ENCODE measurements at places on chromosomes 4 and X. TPM values are rescaled to one million over a fixed set of nuclear protein-coding genes. Genes with fewer than 3 reads are reported as not detected.

Gene TRAM1L1
- total RNA-seq: 0.19 TPM

Gene CTAG2
- not detected for total RNA-seq

Gene NAA11
- total RNA-seq: not detected

GRCh38 chrX:153638436-153639176 lies 8.4 kb upstream of the DUSP9 start:
- H3K4me1 ChIP-seq: peaks cover 10% of the 10 kb centered on the region
- H3K27ac ChIP-seq: no peak overlapping the region
- no peak overlapping the region for H3K4me3 ChIP-seq
- no peaks in the 10 kb centered on the region for H3K36me3 ChIP-seq
- H3K27me3 ChIP-seq: peaks cover 15% of the 10 kb centered on the region

DNA sequence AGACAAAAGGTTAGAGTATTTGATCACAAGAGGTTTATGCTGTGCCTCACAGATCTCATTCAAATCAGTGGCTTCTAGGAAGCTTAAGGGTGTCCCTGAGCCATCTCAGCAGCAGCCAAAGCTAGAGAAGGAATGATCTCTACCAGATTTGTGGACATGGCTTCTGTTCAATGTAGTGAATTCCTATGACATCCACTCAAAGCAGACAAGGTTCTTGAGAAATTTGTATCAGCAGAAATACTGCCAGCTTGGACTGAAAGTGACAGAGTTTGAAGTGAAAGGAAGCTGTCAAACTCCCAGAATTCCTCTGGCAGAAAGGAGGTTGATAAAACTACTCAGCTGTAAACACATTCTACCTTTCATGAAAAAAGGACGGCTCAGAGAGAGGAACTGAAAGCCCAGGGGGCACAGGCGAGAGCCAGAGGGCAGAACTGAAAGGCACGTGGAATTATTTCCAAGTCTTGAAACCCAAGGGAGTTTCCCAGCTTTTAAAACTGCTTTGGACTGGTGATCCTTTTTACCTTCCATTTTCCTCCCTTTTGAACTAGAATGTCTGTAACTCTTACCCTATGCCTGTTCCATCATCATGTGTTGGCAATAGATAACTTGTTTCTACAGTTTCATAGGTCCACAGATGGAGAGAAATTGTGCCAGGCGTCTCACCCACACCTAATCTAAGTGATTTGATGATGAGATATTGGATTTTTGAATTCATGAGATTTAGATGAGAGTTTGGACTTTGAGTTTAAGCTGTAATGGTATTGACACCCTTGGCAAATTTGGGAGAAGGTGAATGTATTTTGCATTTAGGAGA lies 14.5 kb upstream of the MED14 start:
- no peak overlapping the region for H3K4me3 ChIP-seq
- H3K27me3 ChIP-seq: peaks cover 47% of the 10 kb centered on the region
- H3K27ac ChIP-seq: no peak overlapping the region
- H3K4me1 ChIP-seq: peaks cover 11% of the 10 kb centered on the region
- peaks cover 9% of the 10 kb centered on the region for H3K36me3 ChIP-seq
- no peak for DNase-seq

All from activated T-cell treated with anti-CD3 and anti-CD28 coated beads, Interleukin-2, amount 50 U/mL, for 72 hours (primary cell).